Activated gamma-delta T cell (primary cell): ENCODE measurements at places on chromosomes 13 and 19.

DNA sequence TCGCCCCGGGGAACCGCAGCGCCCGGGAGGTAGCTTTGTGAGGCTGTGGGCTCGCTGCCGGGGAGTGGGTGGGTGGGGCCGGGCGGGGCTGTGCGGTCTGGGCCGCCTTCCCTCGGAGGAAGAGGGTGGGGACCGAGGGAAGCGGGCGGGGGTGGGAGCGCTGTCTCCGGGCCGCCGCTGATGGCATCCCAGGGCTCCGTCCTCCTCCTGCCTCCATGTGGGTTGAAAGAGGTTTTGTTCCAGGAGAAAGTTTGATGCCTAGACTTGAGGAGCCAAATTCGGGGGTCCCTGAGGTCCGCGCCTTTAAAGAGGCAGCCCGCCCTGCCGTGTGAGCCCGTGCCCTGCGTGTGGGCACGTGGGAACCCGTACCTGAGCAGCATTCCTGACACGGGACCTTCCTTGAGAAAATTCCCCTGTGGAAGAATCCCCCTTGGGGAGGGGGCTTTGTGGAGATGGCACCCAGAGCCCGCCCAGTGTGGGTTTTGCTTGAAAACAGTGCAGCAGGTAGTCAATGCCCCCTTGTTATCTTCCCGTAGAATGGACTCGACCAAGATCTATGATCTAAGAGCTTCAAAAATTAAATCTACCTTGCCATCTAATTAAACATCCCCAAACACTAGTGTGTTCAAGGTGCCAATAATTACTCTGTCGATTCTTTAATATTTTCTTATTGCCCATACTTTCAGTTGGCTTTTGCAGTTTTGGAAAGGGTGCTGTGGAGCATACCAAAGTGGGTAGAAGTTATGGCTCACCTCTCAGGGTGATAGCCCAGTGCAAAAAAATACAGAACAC, 107.8 kb downstream of the RXFP2 start:
- peak; percentile 13 for DNase-seq

DNA sequence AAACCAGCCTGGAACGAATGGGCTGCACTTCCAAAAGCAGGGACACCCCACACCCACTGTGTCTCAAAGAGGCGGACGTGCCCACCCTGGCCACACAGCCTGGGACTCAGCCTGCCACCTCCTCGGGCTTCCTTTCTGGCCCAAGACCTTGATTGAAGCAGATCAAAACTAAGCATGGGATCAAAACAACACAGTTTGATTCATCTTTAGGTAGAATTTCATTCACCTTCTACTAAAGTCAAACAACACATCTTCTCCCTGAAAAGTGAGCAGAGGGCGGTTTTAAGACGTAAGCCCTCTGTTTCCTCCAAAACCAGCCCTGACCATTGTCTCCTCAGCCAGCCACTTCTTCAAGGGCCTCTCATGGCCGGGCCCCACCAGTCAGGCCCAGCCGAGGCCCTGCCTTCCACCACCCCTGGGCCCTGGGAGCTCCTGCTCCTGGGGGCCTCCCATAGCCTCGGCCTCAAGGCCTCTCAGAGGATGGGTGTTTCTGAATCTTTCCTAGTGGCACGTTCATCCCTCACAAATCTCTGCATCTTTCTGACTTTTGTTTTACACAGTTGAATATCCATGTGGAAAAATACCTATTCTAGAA, 6.3 kb upstream of the F10 start:
- no peak for DNase-seq

DNA sequence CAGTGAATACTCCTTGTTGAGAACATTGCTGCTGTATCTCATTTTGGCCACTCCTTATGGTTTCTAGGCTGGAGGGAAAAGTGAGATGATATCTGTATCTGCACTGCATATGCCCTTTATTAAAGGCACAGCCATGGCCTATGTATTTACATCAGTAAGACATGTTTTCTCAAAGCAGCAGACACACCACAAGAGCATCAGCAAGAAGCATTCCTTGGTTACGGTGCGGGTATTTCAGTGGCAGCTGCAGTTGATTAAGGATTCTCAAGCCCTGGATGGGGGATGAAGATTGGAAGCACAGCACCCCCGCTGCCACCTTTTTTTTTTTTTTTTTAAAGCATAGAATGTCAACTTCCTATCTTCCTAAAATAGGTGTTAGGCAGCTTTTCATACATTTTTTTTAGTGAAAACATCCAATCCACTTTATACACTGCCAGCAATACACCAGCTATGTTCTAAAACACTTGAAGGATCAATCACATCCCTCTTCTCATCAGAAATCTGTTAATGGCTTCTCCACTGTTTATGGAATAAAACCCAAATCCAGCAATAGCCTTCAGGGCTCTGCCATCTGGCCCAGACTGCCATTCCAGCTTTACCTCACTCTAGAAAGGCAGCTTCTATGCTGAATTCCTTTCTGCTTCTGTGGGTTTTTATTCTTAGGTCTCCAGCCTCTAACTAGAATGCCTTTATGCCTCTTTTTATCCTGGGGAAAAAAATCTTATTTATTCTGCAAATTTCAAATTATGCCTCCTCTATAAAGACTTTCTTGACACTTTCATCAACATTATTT, 331.0 kb downstream of the DNAJC15 start:
- no peak for DNase-seq

- no peak for DNase-seq
Observed at GRCh38 chr13:33550885-33551284, 265.3 kb upstream of the STARD13 start.

DNA sequence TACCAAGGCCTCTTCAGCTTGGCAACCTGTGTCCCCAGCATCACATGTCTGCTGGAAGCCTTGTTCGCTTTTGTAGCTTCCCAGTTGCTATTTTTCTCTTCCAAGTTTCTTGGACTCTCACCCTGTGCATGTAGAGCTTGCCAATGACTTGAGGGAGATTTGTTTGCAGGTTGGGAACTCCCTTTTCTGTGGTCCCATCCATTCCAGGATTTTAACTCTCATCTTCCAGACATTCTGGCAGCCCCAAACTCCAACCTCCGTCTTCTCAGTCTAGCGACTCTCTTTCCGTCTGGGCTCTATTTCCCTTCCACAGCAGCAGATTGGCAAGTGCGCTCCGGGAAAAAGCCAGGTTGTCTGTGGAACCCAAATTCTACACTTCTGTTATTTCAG, 9.0 kb downstream of the PLAUR start:
- no peak for DNase-seq

GRCh38 chr19:38216785-38217641, 7.0 kb downstream of the DPF1 start:
- no peak for DNase-seq

GRCh38 chr13:77530875-77531274, 4.6 kb upstream of the SCEL start:
- DNase-seq: no peak

DNA sequence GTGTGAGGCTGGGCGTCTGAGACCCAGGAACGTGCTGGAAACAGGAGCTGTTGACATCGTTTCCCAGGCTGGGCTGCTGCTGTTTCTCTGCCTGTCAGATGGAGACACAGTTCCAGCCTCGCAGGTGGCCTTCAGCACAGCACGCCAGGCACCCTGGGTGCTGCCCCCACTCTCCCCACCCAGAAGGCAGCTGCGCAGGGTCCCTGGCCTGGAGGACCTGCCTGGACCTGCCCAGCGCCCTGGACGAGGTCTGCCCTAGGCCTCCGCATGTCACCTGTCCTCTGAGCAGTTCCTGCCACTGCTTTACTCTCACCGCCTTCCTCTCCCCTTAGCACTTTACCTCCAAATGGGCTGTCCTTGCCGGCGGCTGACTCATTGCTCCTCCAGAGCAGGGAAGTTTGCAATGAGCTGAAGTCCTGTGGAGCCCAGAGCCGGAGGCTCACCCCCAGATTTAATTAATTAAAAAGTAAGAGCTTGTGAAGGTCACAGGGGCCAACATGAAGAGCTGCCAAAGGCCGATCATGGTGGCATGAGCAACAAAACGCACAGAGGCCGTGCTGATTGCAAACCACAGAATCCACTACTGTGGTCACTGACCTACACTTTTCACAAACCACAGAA, 32.2 kb downstream of the C13orf46 start:
- no peak for DNase-seq

GRCh38 chr19:38669552-38669951, 22.1 kb downstream of the ACTN4 start:
- no peak for DNase-seq

GRCh38 chr13:76828316-76828741, 57.9 kb downstream of the KCTD12 start:
- DNase-seq: no peak

GRCh38 chr19:57914531-57914930, 1.9 kb downstream of the ZNF417 start:
- DNase-seq: no peak

- no peak for DNase-seq
Observed at GRCh38 chr19:3530389-3530788, 8.6 kb upstream of the TEKTIP1 start.

DNA sequence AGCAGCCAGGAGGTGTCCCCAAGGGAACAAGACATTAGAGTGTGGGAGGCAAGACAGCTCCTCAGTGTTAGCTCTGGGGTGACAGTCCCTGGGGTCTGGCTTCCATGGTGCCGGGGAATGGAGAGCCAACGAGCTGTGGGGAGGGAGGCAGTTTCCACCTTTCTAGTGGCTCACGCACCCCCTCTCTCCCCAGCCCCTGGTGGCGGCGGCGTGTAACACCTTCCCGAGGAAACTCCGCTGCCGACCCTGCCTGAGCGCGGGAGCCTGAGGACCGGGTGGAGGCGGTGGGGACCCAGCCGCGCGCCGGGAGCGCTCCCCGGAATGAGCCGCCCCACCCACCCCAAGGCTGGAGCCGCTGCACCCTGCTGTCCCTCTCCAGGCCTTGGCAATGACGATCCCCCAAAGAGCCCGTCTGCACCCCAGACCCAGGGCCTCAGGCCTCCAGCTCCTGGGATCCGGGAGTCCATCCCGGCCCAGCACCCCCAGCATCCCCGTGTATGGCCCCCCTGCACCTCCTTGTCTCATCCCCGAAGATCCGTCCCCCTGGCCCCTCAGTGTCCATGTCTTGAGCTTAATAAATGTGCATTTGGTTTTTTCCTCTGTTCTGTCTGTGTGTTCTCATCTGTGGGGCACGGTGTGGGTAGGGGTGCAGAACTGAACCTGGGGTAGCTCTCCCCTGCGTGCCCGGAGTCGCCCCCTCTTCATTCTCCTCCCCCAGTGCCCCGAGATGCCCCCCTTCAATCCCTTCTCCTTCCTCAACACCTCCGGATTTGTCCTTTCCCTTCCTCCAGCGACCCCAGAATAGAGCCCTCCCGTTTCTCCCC, 622 bp upstream of the FXYD5 start:
- peak; percentile 47 for DNase-seq

DNA sequence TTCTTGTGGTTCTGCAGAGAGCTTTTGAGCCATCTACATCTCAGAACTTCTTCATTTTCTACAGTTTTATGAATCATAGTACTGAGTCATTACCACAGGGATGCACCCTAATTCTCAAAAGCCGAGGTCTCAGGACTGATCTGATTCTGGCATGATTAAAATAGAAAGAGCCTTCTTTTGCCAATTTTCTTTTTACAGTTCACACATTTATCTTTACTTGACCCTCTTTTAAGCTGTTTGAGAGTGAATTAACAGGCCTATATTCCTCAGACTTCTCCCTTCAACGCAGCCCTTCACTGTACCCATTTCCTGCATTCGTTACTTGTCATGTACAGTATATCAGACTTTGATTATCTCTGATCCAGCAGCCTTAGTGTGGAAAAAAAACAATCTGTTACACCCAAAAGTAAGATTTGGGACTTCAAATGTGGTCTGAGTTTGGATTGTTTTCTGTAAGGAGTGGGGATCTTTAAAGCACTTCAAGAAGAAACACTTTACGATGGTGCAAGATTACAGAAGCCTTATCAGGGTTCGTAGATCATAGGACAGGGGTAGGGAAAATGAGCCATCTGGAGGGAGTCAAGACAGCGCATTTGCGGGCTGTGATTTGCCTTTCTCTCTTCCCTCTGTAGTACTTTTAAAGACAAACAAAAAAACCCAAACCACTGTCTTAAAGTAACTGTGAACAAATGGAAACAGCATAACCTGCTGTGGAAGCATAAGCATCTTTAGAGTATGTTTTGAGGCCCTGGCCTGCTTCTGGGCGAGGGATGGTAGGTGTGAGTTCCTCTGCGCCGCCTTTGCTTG, 15.3 kb upstream of the GPR183 start:
- no peak for DNase-seq

DNA sequence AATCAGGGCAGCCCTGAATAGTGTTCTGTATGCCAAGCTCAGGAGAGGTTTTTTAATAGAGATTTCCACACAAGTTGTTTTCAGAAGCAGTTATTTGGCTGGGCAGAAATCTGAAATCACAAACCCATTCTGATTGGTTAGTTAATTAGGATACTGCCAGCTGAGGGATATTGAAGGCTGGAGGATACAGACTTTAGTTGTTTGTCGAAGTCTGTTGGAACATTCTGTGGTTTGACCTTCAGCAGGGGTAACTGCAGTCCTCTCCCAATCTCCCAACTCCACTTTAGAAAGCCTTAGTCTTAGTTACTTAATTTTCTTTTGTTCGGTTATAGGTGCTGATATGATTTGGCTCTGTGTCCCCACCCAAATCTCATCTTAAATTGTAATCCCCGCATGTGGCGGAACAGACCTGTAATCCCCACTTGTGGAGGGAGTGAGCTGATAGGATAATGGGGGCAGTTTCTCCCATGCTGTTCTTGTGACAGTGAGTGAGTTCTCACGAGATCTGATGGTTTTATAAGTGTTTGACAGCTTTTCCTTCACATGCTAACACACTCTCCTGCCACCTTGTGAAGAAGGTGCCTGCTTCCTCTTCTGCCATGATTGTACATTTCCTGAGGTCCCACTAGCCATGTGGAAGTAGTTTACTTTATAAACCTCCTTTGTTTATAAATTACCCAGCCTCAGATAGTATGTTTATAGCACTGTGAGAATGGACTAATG, 169.2 kb downstream of the GPC5 start:
- no peak for DNase-seq

DNA sequence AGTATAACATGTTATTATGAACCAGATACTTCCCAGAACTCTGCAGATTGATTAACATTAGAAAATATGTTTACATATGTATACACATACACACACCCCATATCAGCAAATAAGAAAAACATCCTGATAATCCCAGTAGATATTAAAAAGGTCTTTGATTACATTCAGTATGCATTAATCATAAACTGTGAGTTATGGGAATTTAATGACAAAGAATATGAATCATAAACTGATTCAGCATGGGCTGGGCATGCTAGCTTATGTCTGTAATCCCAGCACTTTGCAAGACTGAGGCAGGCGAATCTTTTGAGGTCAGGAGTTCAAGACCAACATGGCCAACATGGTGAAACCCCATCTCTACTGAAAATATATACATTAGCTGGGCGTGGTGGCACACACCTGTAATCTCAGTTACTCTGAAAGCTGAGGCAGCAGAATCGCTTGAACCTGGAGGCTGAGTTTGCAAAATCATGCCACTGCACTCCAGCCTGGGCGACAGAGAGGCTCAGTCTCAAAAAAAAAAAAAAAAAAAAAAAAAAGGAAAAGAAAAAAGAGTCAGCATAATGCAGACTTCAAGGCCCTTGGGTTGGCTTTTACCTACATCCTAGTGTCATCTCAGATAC, 581.9 kb upstream of the PRR20A start:
- DNase-seq: no peak

GRCh38 chr19:29598496-29598895, 7.6 kb upstream of the POP4 start:
- no peak for DNase-seq
